ENCODE measurements at places on chromosomes 1 and 21.

- DNase-seq = no peak
These were observed 87.6 kb downstream of the DRAM2 start for GRCh38 chr1:111052246-111052645.

DNA sequence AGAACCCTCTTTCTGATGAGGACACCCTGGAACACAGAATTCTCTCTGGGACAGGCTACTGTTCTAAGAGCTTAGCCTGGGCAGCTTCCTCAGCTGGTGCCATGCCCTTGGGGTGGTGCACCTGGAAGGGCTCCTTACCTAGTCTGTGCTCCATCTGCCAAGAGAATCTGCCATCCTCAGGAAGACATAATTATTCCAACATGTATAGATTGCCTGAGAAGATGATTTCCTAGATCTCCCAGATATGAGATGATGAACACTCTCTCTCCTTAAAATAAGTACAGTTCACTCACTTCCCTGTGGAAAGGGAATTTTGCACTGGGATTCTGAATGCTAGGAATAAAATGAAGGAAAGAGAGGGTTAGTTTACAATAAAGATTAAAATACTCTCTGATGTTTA is 87.6 kb downstream of the NENF start:
- DNase-seq = no peak

DNA sequence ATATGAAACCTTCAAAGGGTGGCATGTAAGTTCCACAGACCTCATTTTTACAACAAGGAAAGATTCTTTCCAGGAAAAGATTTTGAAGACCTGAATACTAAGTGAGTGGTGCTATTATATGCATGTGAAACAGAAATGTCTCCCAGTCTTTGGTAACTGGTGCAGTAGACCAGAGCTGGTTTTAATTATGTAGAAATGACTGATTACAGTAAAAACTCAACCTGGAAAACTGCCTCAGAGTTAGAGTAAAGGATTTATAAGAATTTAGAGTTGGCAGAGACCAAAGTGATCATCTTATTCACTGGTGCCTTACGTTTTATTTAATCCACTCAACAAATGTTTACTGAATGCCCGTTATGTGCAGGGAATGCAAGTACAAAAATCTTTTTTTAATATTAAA is 30.2 kb upstream of the LRRC8D start:
- DNase-seq = no peak

- no peak for DNase-seq
These were observed 169.1 kb downstream of the NTNG1 start for GRCh38 chr1:107309962-107310361.

DNA sequence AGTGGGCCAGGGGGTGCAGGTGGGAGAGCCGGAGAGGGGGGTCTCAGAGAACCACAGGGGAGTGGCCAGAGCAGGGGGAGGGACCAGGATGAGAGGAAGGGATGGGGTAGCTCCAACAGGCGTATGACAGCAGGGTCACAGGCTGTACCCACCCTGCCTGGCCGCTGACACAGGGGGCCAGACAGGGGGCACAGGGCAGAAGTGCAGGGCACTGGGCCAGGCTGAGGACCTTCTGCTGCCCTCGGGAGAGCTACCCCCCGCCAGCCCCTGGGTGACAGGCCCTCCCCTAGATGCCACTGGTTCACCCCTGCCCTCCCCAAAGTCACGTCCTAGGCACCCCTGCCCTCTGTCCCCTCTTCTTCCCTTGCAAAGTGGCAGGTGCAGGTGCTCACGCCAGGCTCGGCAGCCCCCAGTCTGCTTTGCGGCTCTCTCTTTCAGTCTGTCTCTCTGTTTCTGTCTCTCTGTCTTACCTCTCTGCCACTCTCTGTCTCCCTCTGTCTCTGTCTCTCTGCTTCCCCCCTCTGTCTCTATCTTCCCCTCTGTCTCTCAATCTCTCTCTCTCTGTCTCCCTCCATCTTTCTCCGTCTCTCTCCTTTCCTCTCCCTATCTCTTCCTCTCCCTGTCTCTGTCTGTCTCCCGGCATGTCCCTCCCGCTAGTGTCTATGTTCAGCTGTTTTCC is 48.5 kb downstream of the WNT9A start:
- no peak for DNase-seq

DNA sequence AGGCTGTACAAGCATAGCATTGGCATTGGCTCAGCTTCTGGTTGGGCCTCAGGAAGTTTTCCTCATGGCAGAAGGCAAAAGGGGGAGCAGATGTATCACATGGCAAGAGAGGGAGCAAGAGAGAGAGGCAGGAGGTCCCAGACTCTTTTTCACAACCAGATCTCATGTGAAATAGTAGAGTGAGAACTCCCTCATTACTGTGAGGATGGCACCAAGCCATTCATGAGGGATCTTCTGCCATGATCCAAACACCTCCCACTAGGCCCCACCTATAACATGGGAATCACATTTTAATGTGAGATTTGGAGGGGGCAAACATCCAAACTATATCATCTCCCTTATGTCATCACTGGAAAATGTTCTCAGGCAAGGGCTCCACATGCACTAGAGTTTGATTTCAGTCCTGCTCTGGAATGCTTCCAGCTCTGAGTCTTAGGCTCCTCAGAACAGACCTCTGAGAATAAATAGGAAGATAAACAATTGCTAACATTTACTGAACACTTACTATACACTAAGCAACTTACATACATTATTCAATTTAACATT is 39.4 kb upstream of the VTCN1 start:
- no peak for DNase-seq
